Left renal cortex interstitium (tissue), 4 donors: ENCODE measurements at places on chromosomes 3 and 15. TPM values are rescaled to one million over a fixed set of nuclear protein-coding genes. Genes with fewer than 3 reads are reported as not detected.

The CLDN18 gene
- 0.65 TPM for polyA plus RNA-seq

The SKOR1 gene
- 0.33 TPM for polyA plus RNA-seq

The PPM1M gene
- 20.3 TPM for polyA plus RNA-seq

The IL17RC gene
- 37.8 TPM for polyA plus RNA-seq

The CAND2 gene
- 8.2 TPM for polyA plus RNA-seq

The TRAT1 gene
- not detected for polyA plus RNA-seq

The FOXB1 gene
- 0.08 TPM for polyA plus RNA-seq

DNA sequence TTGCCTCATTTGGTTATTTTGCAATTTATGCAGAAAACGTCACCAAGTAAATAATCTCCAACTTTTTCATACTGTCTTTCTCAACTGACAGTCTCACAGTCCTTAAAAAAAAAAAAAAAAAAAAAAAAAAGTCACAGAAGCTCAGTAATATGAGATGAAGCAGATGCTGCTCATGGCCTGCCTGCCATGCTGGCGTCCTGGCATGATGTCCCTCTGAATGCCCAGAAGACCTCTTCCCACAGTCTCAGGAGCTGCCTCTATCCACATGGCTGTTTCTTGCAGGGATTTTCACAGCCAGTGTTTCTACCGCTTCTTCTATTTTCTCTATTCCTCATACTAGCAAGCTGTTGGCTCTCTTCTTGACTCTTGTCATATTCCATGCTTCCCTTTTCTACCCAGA is 87.7 kb downstream of the TGFBR2 start:
- no peak for DNase-seq

- DNase-seq = peak; percentile 96
Measured at GRCh38 chr15:92809064-92809879, 90.9 kb upstream of the CHD2 start.

DNA sequence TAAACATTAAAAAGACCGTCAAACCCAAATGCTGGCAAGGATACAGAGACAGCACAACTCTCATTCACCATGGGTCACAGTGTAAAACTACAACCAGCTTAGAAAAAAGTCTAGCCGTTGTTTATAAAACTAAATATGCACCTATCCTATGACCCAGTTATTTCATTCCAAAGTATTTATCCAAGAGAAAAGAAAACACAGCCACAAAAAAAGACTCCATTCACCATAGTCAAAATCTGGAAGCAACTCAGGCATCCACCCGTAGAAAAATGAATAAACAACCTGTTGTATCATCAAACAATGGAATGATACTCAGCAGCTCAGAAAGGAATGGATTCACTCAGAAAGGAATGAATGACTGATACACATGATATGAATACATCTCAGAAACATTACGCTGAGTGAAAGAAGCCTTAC is 28.6 kb downstream of the PLD1 start:
- no peak for DNase-seq

DNA sequence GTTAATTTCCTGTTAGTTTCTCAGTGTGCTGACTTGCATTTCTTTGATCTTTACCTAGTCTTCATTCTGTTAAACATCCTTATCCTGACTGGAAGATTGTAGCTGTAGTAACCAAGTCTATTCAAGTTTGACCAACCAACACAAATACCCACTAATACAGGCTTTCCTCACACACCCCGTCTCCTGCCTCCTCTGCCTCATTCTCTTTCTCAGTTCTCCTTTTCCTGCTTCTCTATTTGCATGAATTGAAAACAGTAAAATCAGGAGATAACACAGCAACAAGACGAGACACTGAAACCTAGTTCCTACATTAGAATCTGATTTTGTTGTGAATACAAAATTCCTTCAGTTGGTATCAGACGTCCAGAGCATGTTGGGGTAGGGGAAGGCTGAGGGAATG is 116.9 kb upstream of the ARPP21 start:
- no peak for DNase-seq

DNA sequence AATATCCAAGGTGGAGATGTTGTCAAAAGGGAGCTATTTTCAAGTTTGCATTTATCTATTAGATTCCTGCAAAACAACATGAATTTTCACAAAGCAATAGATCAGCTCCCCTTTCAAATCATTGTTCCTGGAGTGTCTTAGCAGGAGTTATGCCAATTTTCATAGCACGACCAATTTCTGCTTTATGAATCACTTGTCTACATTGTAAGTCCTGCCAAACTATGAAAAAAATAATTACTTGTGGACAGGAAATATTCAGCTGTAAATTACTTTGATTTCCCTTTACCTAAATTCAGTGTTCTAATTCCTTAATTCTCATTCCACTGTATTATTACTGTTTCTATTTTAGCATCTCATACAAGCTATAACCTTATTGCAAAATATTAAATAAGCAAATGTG is 1289.6 kb downstream of the NSUN3 start:
- no peak for DNase-seq

- no peak for DNase-seq
Measured at GRCh38 chr3:179750720-179751328, 98.0 kb downstream of the USP13 start.

- no peak for DNase-seq
Measured at GRCh38 chr15:71515375-71516186, 294.8 kb upstream of the NR2E3 start.

DNA sequence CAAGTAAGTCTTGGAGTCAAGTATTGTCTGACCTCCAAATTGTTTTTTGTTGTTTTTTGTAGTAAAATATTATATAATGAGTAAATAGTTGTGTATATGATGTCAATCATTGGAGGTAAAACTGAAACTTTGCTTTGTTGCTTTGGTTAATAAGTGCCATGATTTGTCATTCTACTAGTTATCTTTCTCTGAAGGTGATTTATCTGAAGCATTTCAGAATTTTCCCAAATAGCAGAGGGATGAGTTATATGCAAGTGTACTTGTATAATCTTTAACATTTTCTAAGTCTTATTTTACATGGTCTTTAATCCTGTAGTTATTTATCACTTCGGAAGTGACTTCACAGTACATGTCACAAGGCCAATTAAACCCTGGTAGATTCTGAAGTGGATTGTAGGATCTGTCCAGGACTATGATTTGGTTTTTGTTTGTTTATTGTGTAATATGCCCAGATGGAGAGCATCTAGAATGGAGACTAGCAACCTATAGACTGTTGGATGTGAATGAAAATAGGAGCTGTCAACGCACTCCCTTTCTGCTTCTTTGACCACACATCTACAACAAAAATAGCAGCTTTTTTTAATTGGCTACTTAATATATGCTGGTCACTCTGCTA is 93.1 kb upstream of the SAMMSON start:
- no peak for DNase-seq

DNA sequence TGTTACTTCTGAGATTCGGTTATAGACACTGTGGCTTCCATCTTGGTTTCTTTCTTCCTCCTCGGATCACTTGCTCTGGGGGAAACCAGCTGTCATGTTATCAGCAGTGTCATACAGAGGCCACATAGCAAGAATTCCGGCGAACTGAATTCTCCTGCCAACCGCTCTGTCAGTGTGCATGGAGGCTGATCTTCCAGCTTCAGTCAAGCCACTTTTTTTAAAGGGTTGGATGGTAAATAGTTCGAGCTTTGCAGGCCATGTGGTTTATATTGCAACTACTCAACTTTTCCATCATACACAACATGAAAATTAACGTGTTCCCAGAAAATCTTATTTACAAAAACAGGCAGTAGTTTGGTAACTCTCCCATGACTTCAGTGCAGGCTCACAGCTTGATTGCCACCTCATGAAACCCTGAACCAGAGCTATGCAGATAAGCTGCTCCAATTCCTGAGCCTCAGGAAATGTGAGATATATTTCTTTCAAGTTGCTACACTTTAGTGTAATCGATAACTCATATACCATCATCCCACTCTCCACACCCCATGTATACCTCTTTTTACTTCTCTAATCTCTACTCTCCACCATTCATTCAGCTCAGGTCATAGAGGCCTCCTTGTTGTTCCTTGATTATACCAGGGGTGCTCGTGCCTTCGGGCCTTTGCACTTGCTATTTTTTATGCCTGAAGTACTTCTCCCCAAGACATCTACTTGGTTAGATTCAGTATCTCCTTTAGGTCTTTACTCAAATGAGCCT is 7.2 kb downstream of the RPL22L1 start:
- DNase-seq = no peak

- no peak for DNase-seq
Measured at GRCh38 chr3:104286645-104287044, 1080.1 kb upstream of the ALCAM start.

- no peak for DNase-seq
Measured at GRCh38 chr15:47304656-47305055, 412.6 kb upstream of the SEMA6D start.

DNA sequence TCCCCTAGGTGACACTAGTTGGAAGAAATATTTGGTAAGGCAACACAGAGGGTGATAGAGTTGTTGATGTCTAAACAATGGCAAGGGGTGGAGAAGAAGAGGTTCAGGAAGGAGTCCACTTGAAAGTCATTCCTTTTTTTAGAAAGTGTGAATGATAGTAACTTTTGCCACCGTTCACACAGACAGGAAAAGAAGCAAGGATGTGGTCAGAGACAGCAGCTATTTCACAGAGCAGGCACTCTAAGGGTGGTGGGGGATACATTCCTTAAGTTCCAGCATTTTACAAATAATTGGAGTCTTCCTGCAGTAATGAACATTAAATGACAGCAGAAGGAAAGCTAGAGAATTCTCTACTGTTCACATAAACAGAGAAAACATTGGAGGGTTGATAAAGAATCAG is 75.4 kb upstream of the ZNF385D start:
- no peak for DNase-seq

DNA sequence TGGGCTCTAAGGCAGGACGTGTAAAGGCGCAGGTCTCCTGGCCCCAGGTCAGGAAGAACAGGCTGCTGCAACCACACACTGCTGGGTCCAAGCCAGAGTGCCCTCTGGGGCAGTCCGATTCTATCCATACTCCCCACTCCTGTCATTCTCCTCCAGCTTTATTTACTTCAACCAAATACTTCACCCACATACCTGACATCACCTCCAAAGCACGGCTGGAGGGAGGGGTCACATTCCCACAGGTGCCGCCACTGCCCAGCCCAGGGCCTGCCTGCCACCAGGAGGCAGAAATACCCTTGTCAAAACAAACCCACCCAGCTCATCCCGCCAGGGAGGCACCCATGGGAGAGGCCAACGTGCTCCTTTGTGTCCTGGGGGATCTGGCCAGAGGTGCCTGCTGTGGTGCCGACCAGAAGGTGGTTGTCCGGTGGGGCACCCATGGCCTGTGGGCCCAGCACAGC is 100.4 kb downstream of the DAPK2 start:
- no peak for DNase-seq

DNA sequence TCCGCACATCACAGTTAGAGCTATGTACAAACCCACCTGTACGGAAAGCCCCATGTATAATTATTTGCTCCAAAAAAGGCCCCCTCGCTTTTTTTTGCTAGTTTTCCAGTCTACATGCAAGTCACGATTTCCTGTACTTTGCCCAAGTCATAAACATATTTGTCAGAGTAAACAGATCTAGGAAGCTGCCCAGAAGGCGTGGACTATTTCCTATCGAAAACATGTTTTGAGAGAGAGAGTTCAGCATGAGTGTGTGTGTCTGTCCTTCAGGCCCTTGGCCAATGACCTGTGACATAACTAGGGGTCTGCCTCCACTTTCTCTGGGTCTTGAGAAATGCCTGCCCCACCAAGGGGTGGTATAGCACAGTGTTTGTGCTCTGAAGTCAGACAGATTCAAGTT is 72.7 kb upstream of the HACD2 start:
- DNase-seq = no peak

DNA sequence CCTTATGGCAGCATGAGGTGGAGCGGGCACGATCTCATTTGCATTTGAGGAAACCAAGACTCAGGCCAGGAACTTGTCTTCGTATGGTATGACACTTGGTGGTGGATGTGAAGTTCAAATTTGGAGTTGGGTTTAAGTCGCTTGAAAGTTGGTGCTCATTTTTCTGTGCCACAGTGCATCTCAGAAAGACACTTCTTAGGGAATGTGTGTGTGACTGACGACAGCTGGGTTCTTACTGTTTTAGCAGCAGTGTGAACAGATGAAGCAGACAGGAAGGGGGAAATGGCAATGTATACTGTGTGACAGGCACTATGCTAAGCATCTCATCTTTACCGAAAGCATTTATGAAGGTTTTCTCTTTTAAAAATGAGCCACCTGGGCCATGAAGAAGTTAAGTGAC is 75.4 kb downstream of the SEC22A start:
- DNase-seq = no peak

GRCh38 chr3:134707908-134708597 is 57.2 kb upstream of the KY start:
- no peak for DNase-seq
